ENCODE measurements at places on chromosomes 4 and X.

GRCh38 chrX:49039598-49040375 lies 3.4 kb downstream of the TFE3 start:
- DNase-seq = peak; percentile 97

DNA sequence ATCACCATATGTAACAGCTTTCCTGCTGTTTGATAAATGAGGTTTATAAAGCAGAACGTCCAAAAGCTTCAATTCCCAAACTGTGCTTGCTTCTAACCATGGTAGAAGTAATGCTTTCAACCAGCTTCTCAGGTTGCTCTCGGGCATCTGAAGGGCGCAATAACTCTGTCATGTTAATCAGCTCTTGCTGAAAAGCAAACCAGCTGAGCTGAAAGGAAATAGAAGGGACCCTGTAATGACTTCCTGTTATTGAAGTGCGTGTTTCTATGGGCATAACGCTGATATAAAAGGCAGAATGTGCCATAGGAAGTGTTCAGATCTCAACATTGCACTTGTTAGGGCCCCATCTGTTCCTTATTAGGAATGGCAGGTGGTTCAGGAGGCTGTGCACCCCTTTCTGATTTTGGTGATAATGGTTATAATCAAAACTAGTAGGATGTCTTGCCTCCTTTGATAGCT lies 21.2 kb downstream of the HERC3 start:
- no peak for DNase-seq

- no peak for DNase-seq
These were observed 49.2 kb downstream of the PJA1 start for GRCh38 chrX:69116077-69116476.

DNA sequence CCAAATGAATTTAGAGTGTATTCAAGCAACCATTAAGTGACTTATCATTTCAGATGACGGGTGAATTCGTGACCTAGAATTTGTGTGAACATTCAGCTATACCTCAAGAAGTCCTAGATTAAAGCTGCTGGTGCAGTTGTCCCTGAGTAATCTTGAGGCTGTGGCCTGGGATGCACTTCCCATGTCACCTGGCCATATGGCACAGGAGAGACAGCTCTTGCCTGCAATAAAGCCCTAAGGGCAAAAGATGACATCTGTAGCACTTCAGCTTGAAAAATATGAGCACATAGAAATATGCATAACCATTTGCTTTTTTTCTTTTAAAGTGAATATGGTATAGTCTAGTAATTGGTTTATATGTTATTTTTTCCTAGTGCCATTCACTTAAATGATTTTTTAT lies 125.8 kb downstream of the FHDC1 start:
- no peak for DNase-seq

DNA sequence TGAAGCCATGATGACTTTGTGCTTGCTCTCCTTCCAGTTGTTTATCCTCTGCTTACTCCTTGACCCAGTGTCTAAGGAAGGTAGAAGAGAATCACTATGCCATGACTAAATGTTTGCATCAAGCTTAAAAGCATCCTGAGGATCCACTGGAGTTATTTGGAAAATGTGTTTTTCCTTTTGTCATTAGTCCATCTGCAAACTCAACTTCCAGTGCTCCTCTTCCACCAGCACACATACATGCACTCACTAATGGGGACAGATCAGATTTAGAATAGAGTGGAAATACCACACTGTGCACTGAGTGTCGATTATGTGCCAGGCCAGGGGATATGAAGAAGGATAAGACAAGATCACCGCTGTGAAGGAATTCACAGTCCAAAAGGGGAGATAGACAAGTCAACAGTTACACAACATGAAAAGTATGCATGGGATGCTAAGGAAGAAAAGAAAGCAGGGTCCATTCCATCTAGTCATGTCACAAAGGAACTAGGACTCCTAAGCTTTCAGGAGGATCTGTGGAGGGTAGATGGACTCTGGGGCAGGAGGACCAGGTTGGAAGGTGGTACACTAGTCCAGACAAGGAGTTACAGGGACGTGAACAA lies 1.9 kb downstream of the OCIAD2 start:
- DNase-seq = peak; percentile 4

DNA sequence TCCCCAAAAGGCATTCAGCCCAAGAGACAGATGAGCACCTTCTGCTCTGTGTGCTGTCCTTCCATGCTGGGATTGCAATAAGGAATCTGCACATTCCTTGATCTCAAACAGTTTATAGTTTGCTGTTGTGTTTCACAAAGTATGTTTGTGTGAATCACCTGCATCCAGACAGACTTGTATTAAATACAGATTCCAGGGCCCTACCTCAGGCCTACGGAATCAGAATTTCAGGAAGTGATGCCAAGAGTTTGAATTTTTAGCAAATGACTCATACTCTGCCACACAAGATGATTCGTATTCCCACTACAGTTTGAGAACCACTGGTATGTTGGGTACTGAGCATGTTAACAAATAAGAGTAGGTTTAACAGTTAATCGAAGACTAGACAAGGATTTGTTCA lies 7.0 kb downstream of the VAMP7 start:
- peak; percentile 72 for DNase-seq

DNA sequence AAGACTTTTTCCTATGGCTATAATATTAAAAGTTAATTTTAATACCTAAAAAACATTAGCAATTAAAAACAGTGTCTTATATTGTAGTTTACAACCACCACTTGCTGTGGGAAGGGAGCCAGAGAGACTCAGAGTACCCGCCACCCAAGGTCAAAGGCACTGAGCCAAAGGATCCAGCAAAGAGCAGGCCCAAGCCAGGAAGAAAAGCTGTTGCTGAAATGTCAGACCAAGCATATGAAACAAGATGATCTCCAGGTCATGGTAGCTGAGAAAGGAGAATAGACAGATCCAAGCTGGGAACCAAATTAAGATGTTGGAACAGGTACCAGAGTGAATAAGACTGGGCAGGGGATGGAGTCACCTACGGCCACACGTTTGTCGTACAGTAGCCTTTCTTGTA lies 18.8 kb upstream of the ATOH1 start:
- DNase-seq = no peak

DNA sequence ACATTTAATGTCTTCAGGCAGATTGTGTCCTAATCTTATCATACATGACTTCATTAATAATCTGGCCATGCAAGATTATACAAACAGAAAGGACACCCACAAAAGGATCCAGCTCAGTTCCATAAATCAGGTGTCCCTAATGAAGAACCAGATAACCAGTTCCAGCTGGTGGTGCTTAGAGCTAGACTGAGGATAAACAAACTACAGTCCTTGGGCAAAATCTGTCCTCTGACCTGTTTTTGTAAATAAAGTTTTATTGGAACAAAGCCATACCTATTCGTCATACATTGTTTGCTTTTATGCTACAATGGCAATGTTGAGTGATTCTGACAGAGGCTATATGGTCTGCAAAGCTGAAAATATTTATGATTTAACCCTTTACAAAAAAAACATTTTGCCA lies 199.5 kb downstream of the MID1IP1 start:
- peak; percentile 19 for DNase-seq

- DNase-seq = no peak
These were observed 1597.8 kb upstream of the PCDH10 start for GRCh38 chr4:131551306-131551705.
